ENCODE measurements at places on chromosomes 7 and 10.

DNA sequence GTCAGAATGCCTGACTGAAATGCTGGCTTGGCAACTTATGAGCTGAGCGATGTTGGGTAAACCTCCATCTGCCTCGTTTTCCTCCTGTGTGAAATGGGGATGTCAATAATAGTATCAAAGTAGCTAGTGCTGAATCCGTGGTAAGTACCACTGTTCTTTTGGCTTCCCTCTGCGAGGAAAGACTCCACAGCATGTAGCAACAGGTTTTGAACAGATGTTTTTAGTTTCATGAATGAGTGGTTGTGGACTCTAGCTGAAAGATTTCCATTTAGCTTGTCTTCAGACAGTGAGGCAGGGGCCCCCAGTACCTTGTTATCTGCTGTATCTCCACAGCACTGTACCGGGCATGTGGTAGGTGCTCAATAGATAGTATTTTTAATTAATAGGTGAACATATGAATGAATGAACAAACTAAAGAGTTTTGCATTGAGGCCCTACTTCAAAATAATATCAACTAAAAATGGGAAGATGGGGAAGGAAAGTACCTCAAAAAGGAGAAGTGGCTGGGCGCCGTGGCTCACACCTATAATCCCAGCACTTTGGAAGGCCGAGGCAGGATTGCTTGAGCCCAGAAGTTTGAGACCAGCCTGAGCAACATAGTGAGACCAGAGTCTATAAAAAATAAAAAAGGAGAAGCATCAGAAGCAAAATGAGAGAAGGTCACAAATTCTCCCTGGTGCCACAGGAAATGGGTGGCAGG lies 5.6 kb upstream of the DLG5 start:
- no peak for DNase-seq

DNA sequence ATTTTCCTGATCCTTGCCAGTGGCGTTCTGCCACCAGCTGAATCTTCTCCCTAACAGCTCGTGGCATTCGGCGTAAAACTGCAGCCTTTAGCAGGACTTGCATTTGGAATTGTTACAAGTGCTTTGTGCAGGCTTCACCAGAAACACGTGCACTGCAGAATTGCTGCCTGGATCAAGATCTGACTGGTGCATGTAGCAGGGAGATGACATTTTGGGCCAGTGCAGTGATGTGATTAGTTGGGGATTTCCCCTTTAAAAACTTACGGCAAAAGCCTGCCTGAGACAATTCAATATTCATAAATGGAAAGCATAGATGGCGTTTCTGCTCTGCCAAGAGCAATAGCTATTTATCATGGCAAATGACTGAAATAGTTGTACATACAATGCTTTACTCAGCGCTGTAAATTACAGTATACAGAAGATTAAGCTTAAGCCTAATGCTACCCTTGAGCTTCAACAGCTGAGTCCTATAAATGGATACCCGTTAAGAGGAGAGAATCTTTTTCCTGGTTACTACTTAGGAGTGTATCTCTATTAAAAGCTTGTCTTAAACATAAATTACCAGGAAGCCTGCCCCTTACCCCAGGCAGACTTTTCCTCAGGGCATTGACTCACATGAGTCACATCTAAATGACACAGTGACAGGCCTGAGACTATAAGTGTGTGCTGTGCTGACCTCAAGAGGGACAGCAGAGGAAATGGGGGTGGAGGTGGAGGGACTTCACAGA lies 106.3 kb downstream of the ATXN7L1 start:
- no peak for DNase-seq

- peak; percentile 21 for DNase-seq
Observed at GRCh38 chr7:39453743-39454355, 112.4 kb upstream of the YAE1 start.

DNA sequence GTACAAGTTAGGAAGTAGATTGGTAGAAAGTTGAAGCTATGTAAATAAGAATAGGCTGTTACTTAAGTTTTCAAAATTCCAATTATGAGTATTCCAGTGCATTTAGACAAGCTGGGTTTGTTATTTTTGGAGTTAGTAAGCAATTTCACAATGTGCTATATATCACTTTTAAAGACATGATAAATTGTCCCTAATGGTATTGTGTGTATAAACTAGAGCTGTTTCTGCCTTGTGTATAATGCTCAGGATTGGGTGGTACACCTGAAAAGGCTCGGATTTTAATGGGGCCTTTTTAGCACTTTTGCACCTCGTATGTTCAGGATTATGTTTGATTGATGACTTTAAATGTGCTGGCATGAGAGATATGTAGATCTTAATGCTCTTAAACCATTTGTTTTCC lies 175.8 kb downstream of the VTI1A start:
- no peak for DNase-seq

DNA sequence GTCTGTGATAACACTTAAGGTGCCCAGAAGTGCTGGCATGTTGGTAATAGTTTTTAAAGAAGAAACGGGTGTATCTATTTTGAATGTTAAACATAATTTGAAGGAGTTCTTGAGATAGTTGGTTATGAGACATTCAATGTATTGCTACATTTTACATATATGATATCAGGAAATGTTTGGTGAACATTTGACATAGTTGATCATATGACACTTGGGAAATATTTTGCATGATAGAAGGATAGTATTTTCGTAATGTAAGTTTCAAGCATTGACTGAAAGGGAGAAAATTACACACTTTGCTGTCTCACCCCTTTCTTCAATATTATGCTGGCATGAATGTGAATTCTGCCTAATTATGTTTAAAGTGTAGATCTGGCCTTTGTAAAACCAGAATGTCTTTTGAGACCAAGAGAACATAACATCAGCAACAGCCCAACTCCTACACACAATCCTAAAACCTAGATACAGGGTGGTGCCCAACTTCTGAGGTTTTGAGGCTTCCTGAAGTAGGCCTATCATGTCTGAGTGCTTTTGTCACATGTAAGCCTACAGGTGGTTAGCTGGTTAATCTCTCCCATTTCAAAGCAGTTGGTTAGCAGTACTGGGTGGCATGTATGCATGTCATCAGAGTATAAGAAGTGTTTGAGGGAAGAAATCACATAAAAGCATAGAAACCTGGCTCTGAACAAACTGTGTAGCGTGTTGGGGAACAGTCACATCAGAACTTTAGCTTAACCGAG lies 2.1 kb downstream of the ADD3 start:
- DNase-seq = no peak

- DNase-seq = no peak
Observed at GRCh38 chr7:17005271-17005670, 123.5 kb upstream of the AGR3 start.

GRCh38 chr10:84478679-84479078 lies 150.3 kb downstream of the CCSER2 start:
- DNase-seq = no peak

DNA sequence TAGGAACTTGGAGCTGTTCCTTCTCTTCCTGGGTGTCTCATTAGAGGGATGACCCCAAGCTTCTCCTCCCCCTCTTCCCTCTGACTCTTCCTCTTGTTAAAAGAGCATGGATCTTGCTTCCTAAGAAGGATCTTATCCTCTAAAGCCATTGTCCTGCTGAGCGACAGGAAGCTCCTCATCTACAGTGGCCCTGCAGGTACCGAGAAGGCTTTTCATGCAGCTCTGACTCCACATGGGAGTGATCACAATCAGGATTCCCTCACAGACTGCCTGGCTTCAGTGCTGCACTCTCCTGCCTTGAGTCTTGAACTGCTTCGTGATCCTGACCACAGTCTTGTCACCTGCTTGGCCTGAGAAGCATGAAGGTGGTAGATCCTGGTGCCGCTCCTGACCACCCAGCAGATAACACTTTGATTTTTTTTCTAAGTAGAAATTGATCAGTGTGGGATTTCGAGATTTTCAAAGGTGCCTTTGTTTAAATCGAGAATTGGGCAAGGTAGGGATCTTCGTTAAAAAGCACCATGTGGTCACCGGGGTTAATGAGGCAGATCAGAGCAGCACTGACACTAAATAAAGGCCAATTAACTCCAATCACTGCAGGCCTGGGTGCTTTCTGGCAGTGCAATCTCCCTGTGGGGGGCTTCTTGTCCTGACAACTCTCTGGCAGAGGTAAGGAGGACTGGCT lies 376.4 kb downstream of the NRG3 start:
- no peak for DNase-seq

DNA sequence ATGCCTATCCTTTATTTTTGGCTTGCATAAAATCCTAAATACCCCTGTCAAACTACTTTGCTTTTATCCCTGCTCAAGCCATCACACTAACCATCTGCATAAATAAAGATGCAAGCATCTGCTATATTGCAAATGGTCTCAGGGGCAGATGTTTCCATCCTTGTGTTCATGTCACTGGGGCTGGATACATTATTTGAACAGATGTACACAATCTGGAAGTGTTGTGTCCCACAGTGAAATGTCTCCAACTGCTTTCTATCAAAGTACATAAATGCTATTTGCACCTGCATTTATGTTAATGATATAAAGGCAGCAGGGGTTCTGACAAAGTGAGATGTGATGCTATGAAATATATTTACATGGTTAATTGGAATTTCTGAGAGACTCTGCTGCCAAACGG lies 163.1 kb downstream of the ZNF438 start:
- no peak for DNase-seq

GRCh38 chr10:48667960-48668590 lies 16.6 kb upstream of the WDFY4 start:
- no peak for DNase-seq

DNA sequence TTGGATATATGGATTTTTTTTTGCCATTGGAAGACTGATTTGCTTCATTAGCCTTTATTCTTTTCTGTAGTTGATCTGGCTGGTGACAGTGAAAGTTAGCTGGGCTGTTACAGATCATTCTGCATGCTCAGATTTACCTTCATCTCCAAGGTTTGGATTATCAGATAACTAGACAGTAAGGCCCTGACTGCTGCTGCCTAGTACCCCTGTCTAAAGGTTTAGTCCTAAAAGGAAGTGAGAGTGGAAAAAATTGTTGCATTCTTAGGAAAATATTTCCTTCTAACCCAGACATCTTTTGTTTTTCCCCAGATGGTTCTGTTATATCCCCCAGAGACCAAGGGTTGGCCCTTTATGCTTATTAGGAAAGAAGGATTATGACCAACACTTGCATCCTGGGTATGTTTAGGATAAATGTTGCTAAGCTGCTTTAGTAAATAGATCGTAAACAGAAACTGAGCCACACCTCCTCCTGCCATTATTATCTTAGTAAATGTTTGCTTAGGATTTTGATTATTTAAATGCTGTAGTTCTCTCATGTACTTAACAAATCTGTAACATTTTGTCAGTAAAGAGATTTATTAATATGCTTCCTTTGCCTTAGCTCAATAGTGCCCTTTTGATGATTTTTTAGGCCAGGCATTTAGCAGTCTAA lies 44.4 kb downstream of the MCU start:
- no peak for DNase-seq

GRCh38 chr10:110404413-110404812 lies 93.3 kb upstream of the DUSP5 start:
- no peak for DNase-seq

DNA sequence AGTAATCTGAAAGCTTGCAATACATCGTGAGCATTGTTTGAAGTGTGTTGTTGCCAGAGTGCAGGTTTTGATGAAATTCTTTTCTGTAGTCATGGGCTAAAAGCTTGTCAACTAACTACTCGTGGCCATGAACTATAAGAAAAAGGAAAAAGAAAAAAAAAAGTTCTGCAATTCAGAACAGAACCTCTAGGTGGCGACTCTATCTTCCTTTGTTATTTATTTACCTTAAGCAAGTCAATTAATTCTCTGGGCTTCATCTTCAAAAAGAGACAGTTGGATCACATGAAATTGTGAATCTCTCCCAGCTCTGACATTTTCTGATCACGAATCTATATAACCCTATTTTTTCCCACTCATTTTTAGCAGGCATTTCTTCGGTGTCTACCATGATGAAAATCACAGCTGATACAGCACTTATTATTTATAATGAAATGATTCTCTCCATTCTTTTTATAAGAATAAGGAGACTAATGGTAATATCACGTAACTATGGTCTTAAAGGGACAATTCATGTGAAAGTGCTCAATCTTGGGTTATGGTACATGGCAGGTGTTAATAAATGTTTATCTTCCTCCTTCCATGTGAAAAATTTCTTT lies 18.8 kb downstream of the TMEM196 start:
- no peak for DNase-seq

DNA sequence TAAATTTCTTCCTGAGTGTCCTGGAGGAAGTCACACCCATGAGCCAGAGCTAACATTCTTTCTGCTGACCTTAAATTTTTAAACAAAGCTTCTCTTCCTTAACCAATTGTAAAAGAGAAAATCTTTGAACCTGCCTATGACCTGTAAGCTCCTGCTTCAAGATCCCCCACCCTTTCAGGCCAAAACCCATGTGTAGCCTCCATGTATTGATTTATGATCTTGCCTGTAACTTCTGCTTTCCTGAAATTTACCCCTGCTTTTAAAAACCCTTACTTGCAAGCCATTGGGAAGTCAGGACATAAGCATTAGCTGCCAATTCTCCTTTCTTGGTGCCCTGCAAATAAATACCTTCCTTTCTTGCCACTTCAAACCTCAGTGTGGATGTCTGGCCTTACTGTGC lies 68.5 kb upstream of the HECTD2 start:
- DNase-seq = no peak

GRCh38 chr7:98626460-98627412 lies 9.7 kb downstream of the NPTX2 start:
- no peak for DNase-seq

DNA sequence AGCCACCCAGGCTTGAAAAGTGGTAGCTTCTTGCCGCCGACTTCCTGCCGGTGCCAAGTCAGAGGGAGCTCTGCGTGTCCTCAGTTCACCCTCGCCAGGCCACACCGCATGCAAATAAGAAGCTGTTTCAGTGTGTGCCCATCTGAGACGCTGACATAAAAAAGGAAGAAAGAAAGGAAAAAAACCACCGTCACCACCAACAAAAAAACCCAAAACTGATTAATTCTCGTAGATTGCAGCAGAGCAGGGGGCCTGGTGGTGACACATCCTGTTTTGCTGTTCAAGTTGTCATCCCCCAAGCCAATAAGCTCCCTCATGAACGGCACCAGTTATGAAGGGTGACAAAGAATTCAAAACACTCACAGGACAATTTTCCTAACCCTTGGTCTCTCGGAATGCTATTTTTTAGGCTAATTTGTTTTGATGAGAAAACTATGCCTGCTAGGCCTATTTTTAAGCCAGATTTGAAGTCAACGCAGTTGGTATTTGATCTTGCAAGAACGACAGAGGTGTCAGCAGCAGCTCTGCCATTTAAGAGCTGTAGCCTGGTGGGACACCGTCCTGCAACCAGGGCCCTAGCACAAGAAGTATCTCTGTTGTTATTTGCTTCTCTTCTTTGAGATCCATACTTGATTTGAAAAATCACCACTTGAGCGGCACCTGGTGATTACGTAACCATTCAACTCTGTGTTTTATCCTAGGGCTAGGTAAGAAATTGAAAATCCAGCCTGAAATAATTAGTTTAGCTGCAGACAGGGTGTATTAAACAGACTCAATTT lies 145.6 kb downstream of the PFKFB3 start:
- DNase-seq = peak; percentile 76

DNA sequence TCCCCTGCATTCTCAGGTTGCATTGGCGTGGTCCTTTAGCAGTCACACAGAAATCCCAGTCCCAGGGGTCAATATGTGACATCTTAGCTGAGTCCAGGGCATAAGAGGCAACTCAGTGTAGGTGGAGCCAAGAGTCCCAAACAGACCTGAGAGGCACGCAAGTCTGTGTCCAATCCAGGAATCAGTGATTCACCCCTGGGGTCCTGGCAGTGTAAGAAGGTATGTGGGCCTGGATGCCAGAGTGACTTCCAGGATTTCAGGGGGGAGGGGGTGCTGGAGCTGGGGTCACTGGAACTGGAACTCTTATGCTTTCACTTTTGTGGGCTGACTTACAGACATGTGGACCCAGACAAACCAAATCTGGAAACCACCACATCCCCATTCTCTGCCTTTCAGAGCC lies 26.8 kb downstream of the FRMPD2 start:
- no peak for DNase-seq

All from activated T-cell treated with anti-CD3 and anti-CD28 coated beads, Interleukin-2, amount 50 U/mL, for 1 hour (primary cell).